AML-193 (cell line): ENCODE measurements at places on chromosomes 16 and 17.

DNA sequence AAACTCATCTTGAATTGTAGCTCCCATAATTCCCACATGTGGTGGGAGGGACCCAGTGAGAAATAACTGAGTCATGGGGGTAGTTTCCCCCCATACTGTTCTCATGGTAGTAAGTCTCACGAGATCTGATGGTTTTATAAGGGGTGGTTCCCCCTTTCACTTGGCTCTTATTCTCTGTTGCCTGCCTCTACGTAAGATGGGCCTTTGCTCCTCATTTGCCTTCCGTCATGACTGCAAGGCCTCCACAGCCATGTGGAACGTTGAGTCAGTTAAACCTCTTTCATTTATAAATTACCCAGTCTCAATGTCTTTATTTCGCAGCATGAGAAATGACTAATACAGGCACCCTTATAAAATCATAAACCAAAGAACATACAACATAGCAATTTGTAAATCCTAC, 79.0 kb downstream of the XYLT1 start:
- DNase-seq = no peak

GRCh38 chr16:87166321-87166720, 150.9 kb downstream of the C16orf95 start:
- no peak for DNase-seq

DNA sequence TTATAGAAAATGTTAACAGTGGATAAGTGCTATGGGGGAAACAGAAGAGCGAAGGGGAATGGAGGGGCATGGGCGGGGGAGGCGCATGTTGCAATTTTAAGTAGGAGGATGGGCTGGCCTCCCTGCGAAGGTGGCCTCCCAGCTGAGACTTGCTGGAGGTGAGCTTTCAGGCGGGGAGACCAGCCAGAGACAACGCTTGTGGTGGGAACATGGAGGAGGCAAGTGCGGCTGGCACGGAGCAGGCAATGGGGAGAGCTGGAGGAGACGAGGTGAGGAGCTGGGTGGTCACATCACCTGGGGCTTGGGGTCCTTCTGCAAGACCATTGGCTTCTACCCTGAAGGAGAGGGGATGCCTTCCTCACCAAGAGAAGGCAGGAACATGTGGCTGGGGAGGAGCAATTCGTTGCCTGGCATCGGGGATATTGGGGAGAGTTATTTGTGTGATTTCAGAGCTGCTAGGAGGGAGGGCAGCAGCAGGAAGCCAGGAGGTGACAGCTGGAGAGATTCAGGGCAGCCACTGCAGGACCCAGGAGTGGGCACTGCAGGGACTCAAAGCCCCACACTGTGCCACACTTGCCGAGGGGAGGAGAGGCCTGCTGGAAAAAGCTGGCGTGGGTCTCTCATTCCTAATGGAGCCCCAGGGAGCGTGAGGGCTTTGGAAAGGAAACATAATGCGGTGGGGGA, 34.4 kb downstream of the PMFBP1 start:
- DNase-seq = no peak

DNA sequence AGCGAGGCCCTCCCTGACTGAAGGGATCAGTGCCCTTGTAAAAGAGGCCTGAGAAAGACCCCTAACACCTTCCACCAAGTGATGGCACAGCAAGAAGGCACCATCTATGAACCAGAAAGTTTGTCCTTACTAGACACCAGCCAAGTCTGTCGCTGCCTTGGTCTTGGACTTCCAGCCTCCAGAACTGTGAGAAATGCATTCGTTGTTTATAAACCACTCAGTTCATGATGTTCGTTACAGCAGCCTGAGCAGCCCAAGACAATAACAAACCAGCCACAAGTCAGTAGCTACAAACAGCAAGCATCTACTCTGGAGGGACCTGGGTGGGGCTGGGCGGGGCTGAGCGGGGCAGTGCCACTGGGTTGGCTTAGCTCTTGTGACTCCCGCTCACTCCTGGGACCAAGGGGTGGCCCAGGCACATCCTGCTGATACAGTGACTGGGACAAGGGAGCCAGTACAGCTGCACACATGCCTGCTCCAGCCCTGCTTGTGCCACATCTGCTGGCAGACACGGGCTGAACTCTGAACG, 234.9 kb downstream of the IRF8 start:
- no peak for DNase-seq

GRCh38 chr17:80822021-80822699, 169.5 kb upstream of the CHMP6 start:
- no peak for DNase-seq

DNA sequence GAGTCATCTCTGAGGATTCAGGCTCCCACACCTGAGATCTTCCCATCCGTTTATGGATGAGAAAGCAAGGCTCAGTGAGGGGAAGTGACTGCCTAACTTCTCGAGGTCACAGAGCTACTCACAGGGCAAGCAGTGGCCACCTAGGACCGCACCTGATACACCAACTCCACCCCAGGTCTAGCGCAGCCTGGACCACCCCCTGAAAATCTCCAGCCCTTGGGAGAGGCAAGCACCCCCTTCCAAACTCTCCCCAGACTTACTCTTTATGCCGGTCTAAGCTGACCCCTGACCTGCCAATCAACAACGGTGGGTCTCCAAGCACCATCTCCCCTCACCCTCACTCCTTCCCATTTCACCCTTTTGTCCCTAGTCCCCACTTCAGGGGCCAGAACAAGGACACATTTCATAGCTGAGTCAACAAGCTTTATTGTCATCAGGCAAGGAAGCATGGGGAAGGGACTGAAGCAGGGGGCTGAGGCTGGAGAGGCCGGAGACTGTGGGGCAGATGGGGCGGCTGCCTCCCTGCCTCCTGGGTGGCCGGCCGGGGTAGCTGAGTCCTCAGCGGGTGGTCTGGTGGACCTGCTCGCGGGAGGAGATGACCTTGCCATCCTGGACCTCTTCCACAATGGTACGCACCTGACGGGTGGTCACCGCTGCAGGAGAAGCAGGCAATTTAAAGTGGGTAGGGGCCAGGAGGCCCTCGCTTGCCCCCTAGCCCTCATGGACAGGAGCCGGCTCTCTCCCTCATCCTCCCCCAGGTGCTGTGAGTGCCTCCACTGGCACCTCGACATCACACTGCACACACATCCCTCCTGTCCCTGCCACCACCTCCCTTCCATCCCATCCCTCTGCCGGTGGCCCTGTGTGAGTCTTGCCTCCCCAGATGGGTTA, 5.1 kb downstream of the KRT17 start:
- DNase-seq = no peak

GRCh38 chr16:1470481-1471251, 4.2 kb downstream of the CLCN7 start:
- peak; percentile 70 for DNase-seq

GRCh38 chr17:3635474-3636153, 436 bp downstream of the SHPK start:
- no peak for DNase-seq

- DNase-seq = no peak
These were observed 482.9 kb upstream of the C16orf82 start for GRCh38 chr16:26583803-26584202.

- no peak for DNase-seq
These were observed 38.1 kb downstream of the SOST start for GRCh38 chr17:43720311-43721060.

DNA sequence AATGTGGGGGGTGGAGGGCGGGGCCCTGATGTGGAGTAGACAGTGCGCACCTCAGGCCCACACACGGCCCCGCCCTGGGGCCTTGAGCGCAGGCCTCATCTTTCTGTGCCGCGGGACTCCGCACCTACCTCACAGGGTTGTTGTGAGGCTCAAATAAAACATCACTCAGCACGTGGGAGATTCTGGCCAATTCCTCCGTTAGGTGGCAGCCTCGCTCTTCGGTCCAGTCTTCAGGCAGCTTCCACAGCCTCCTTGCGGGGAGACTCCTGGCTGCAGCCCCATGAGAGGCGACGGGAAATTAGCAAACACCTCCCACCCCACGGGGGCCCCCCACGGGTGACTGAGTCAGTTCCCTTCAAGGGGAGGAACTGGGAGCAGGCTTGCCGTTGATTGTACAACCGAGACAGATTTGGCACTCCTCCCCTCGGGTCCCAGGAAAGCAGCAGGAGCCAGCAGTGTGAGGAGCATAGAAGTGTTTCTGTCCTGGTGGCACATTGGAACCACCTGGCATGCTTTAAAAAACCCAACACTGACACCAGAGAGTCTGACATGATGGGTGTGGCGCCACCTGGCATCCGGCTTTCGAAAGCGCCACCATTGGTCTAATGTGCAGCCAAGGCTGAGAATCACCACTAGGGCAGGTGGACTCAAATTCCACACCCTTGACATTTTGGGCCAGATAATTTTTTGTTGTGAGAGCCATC, 7.6 kb downstream of the MRM1 start:
- DNase-seq = peak; percentile 35

DNA sequence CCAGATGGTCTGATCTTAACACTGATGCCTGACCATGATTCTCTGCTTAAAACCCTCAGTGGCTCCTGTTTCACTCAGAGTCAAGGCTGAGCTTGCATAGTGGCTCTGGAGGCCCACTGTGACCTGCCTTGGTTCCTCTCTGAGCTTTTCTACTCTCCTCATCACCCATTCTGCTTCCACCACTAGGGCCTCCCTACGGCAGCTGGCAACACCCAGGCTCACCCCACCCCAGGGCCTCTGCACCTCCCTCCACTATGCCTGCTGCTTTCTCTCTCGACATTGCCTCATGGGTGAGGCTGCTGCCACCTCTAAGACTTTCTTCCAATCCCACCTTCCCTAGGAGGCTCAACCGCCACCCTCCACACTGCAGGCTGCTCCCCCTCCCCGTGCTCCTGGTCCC, 127.6 kb downstream of the IRX3 start:
- DNase-seq = no peak

GRCh38 chr17:37273409-37274051, 102.3 kb upstream of the C17orf78 start:
- DNase-seq = peak; percentile 19

- DNase-seq = no peak
These were observed 3.0 kb upstream of the PIK3R6 start for GRCh38 chr17:8870406-8871040.

GRCh38 chr17:71519285-71519684, 601.5 kb upstream of the SOX9 start:
- no peak for DNase-seq

GRCh38 chr16:74455213-74455612, 33.9 kb upstream of the CLEC18B start:
- no peak for DNase-seq

DNA sequence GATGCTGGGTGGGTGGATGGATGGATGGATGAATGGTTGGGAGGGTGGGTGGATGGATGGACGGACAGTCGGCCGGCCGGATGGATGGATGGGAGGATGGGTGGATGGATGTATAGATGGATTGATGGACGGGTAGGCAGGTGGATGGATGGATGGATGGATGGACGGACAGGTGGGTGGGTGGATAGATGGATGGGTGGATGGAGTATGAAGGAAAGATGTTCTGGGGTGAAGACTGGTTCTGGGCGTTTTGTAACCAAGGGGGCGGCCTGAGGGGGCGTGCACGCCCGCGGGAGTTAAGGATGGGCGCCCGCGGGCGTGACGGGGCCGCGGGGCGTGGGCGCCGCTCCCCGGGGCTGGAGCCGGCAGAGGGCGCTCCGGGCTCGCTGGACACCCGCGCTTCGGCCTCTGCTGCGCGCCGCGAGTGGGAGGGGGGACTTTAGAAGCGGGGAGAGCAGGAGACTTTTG, at the start of gene NECAB2:
NECAB2 (plus strand) TSS at position 407 of the 468 bp plus-strand sequence. CDS start 405 bp downstream, outside the sequence.
- no peak for DNase-seq

DNA sequence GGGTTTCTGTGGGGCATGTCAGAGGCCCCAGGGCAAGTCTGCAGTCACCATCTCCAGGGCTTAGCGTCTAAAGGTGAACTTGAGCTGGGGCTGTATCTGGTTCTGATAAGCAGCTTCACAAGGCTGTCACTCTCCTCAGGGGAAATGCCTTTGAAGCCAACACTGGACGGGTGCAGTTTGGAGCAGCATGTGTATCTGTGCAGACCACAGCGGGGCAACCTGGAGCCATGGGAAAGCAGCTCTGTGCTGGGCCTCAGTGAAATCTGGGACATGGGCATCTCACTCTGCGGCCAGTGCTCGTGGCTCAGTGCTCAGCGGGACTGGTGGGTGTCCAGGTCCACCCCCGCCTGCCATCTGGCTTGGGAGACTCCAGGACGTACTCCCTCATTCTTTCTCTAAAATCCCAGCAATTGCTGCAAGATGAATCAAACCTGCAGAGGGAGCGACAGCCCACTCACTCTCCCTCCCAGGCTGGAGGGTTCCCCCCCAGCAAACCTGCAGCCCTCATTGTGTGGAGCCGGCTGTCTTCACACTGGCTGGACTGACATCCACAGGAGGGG, 63.5 kb downstream of the PRMT7 start:
- DNase-seq = no peak

GRCh38 chr17:30224419-30224960, 11.0 kb downstream of the SLC6A4 start:
- DNase-seq = no peak

- no peak for DNase-seq
These were observed 481.0 kb upstream of the SOX9 start for GRCh38 chr17:71639865-71640264.

GRCh38 chr17:3693829-3694231, 2.1 kb downstream of the P2RX5 start:
- no peak for DNase-seq

- DNase-seq = no peak
These were observed 734.2 kb upstream of the KIF2B start for GRCh38 chr17:53088481-53088880.

GRCh38 chr17:44826123-44826790, 3.8 kb downstream of the GJC1 start:
- no peak for DNase-seq

DNA sequence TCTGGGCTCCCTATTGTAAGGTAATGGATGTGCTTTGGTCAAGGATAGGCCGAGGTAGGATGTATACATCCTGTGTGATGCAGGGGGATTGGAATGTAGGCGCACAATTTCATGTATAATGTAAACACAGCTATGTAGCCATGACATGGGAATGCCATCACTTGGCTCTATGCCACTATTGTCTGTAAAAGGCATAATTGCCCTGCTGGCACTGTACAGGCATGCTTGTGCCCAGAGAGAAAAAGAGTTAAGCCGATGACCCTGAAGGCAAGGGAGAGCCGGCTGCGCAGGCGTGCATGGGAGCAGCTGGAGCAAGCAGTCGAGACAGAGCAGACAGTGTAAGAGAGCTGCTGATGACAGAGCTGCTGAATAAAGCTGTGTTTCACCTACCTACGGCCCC, 212.5 kb upstream of the CPHXL start:
- no peak for DNase-seq

DNA sequence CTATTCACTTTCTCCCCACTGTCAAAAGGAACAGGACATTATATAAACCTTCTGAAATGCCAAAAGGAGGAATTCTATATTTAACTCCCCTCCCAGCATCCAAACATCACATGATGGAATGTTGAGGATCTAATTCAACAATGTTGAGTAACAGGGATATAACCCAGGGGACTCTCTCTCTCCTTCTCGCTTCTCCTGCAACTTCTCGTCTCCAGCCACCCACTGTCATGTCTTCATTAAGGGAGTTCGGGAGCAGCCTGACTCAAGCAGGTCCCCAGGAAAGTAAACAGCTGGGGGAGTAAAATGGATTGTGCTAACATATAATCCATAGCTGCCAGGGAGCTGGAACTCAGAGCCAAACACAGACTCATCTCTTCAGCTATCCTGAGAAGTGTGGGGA, 51.7 kb downstream of the GRIN2A start:
- no peak for DNase-seq
